ENCODE measurements at places on chromosomes 3 and 15.

- DNase-seq = no peak
Observed at GRCh38 chr3:43343815-43344214, 57.5 kb downstream of the SNRK start.

DNA sequence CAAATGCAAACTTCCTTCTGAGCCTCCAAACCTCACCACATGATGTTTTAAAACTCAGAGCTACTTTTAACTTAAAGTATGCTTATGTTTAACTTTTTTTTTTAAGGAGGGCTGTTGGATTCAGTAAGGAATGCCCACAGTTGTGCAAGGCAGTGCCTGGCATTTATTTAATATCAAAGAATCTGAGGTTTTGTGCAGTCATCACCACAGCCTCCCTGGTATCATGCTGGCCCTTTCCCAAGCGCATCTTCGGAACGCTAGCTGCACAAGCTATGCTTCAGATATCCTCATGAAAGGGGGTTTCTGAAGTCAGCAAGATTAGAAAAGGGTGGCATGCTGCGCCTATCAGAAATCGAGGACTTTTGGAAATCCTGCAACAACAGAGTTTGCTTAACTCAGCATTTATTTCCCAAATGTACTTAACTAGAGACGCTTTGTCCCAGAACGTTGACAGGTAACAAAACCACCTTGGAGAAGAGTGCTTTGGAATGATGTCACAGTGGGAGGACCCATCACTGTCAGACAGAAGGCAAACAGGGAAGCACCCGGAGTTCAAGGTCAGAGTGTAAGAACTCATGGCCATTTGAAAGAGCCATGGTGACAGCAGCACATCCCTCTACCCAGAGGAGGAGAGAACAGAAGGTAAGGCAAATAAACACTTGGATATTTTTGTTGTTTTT lies 120.2 kb upstream of the IGF1R start:
- no peak for DNase-seq

DNA sequence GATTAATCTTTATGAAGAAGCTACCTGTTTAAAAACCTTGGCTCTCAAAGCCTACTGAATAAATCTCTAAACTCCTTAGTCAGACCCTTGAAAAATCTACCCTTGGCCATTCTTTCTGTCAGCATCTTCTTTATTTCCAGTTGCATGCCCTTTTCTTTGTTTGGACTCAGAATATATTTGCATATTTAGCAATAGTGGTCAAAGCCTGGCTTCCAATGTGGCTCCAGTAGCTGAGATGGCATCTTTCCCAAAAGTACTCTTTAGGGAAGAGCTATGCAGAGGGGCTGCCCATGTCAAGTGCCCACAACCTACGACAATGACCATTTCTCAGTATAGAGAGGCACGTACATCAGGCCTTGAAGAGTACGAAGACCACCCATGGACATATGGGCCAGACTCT lies 47.2 kb downstream of the TLNRD1 start:
- no peak for DNase-seq

- no peak for DNase-seq
Observed at GRCh38 chr3:185717627-185718402, 107.0 kb downstream of the IGF2BP2 start.

- DNase-seq = no peak
Observed at GRCh38 chr3:142984255-142984654, 17.1 kb upstream of the U2SURP start.

DNA sequence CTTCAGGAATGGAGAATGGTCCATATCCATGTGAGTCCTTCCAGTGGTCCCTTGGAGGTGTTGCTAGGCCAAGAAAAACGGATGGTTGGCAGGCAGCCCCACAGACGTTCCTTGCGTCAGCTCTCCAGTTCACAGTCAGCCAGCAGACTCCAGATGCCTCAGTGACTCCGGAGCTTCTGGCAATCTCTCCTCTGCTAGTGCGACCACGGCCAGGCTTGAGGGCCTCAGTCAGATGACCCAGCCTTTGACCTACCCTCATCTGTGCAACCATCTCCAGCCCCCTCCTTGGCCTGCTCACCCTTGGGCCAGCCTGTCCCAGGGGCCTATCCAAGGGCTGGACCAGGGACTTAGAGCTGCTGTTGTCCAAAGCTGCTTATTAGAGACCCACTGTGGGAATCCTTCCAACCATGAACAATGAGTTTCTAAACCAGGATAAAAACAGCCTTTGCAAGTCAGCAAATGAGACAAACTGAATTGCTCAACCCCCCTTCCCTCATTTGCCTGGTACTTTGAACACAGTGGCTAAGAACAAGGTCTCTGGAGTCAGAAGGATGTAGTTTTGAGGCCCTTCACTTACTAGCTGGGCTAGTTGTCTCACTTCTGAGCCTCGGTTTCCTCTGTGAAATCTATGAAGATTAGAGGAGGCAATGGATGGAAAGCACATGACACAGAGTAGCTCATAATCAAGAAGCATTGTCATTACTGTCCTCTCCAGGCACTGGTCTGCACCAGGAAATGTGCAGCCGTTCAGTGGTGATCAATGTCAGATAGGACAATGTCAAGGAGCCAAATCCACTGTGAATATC lies 44.8 kb downstream of the ANP32A start:
- DNase-seq = no peak
